ENCODE measurements at places on chromosomes 16 and 17. TPM values are rescaled to one million over a fixed set of nuclear protein-coding genes. Genes with fewer than 3 reads are reported as not detected.

Gene KIF2B
- not detected for total RNA-seq

Gene BLTP2
- 71.6 TPM for total RNA-seq

Gene CHD9NB
- total RNA-seq = 1.7 TPM

Gene PNMT
- total RNA-seq = not detected

Gene CEP295NL
- total RNA-seq = 0.71 TPM

Gene RASL10B
- total RNA-seq = 0.10 TPM

Gene GPR142
- not detected for total RNA-seq
